ENCODE measurements at places on chromosomes 16 and 17. TPM values are rescaled to one million over a fixed set of nuclear protein-coding genes. Genes with fewer than 3 reads are reported as not detected.

The P2RX1 gene
- total RNA-seq: 0.85 TPM

The CCDC154 gene
- total RNA-seq: not detected

- no peak for DNase-seq
Measured at GRCh38 chr17:10115536-10115932, 82.9 kb downstream of the GAS7 start.

- DNase-seq: no peak
Measured at GRCh38 chr17:20028443-20028842, 19.3 kb downstream of the SPECC1 start.

DNA sequence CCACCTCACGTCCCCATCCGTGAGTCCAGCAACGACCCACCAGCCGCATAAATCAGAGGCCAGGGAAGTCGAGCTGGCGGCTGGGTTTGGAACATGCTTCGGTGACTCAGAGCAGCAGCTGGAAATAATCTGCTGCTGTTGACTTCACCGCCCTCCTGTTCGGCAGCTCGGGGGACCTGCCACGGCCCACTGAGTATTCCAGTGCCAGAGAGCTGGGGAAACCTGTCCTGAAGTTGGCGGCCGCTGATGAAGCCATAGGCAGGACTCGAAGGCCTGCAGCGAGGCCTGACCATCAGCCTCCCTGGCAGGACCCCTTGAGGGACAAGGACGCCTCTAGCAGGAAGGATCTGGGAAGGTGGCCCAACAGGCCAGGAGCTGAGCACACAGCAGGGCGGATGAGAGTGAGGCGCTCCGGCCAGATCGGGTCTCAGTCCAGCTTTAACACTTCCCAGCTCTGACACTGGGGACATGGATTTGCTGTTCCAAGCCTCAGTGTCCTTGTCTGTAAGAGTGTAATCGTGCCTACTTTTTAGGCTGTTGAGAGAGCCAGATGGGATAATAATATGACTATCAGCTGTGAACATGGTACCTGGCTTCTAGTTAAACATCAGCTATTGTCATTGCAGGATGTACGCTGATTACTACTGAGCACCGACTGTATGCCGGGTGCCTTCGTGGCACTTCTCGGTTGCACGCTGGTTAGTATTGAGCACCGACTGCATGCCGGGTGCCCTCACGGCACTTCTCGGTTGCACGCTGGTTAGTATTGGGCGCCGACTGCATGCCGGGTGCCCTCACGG is 50.4 kb upstream of the CIBAR2 start:
- peak; percentile 84 for DNase-seq

The SLFN12L gene
- 0.22 TPM for total RNA-seq

DNA sequence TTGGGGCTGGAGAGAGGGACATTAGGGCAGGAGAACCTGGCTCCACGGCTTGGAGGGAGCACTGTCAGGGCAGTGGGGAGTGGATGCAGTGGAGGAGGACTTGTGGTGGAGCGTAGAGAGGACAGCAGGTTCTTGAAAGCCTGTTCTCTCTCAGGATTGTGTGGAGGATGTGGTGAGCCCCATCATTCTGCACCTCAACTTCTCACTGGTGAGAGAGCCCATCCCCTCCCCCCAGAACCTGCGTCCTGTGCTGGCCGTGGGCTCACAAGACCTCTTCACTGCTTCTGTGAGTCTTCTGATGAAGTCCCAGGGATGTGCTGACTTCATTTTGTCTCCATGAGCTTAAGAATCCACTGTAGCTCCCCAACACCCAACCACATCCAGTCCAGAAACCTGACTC is 13.5 kb downstream of the COX6A2 start:
- DNase-seq: no peak

The ATP6V0C gene
- total RNA-seq: 63.7 TPM

GRCh38 chr16:28917095-28917494 is 7.9 kb downstream of the RABEP2 start:
- DNase-seq: no peak

DNA sequence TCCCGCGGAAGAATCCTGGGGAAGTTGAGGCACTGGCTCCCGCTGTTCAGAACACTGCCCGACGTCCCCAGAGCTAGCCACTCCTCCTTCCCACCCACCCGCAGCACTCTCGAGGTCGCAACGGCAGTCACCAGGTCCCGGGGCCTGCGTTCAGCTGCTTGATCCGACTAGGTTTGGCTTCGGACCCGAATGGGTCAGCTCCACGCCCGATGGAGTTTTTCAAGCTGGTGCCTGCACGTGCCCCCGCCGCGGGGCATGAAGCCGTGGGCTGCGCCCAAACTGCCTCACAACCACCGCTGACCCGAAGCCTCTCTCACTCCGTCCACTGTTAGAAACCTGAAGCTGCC is 12.4 kb upstream of the ODF4 start:
- DNase-seq: no peak

DNA sequence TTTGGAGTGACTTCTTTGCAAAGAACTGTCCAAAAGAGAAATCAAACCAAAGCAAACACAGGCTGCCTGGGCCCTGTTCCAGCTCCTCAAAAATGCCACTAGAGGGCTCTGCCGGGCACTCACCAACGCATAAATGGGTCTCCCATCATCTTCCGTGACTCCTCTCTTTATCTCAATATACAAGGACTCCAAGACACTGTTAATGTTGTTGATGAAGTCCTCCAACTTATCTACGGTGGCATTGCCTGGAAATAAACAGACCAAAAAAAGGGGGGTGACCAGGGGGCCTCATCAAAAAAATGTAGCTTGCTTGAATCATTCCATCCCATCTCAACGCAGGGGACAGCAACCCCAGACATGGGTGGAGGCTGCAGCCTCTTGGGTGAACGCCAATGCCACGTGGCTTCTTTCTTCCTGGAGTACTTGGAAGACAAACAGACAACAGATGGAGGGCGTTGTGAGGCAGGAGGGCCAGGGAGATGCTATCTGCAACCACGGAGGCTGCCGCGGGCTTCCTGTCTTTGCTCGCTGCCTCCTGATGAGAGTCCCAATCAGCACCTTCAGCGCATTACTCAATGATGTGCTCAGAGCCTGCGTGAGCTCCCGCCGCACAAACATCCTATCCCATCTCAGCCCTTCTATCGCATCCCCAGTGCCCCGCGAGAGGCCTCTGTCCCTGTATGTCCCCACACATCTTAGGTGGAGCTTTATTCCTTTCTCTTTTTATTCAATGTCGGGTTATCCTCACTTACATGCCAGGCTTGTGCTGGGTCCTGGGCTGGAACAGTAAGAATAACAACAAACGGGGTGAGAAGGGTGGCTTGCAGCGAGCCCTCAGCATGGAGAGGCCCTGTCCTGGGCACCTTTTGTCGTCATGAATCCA is 32.0 kb downstream of the KDM8 start:
- peak; percentile 95 for DNase-seq

GRCh38 chr17:80691784-80692183 is 147.1 kb downstream of the RPTOR start:
- no peak for DNase-seq

DNA sequence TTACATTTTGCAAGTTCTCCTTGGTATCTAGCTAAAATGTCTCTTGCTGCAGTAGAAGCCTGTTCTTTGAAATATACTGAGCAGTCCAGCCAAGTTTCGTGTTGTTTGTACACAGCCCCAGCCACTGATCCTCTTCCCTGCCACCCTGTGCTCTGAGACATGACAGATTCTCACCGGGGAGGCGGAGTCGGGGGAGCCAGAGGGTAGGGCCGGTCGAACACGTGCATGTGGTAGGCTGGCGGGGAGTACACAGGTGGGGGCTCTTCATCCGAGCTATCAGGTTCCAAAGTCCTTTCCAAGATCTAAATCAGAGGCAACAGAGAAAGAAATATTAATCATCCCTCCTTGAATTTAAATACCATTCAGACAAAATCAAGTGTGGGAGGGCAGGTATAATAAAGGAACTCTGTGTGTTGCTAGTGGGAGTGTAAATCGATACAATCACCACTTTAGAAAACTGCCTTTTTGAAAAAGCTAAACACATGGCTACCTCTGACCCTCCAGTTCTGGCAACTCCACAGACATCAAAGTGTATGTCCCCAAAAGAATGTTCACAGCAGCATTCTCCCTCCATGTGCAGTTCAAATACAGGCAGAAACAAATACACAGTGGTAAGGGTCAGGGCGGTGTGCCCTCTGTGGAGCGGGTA is 29.7 kb upstream of the MRPS23 start:
- no peak for DNase-seq

- no peak for DNase-seq
Measured at GRCh38 chr17:58403311-58403710, 14.0 kb downstream of the RNF43 start.

The NECAB2 gene
- 0.71 TPM for total RNA-seq

- DNase-seq: no peak
Measured at GRCh38 chr17:40447148-40447644, 3.9 kb downstream of the IGFBP4 start.

- DNase-seq: peak; percentile 42
Measured at GRCh38 chr17:47742319-47743181, 9.5 kb downstream of the TBX21 start.

The NME1 gene
- total RNA-seq: 22.9 TPM

The MYH13 gene
- total RNA-seq: not detected

GRCh38 chr16:70480127-70481105 is 26.0 kb downstream of the FCSK start:
- DNase-seq: no peak

DNA sequence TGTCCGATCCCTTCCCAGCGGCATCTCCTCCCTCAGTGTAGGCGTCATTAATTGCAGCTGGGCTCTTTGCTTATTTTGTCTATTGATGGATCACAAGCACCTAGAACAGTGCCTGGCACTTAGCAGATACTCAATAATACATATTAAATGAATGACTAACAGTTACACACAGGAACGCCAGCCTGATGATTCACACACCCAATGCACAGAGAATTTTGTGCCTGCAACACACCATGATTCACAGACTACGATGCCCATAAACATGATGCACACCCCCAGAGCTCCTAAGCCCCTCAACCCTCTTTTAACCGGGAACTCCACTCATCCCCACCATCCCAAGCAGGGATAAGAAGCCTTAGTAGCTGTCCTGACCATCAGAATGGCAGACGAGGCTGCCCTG is 66.6 kb upstream of the TMEM97 start:
- no peak for DNase-seq

DNA sequence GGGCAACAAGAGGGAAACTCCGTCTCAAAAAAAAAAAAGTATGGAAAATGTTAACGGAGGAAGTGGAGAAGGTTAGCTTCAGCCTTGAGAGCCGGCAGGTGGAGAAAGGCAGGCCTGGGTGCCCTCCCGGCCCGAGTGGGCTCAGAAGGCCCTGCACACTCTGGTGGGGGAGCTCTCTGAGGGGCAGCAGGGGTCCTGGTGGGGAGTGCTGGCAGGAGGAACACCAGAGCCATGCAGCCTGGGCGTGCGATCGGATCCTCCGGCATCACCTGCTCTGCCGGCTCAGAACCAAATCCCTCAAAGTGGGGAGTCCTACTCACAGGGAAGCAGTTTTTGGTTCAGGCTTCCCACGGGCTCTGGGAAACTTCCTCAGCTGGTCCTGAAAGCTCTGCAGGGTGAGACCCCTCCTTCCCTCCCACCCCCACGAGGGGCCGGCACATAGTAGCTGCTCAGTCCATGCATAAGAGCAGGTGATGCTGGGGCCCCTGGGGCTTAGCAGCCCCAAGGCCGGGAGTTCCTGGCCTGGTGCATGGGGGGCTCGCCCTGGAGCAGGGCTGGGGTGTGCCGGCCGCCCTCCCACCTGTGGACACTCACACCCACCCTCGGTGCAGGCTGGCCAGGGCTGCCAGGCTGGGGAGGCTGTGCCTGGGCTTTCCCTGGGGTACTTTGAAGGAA is 1.2 kb downstream of the FN3K start:
- DNase-seq: no peak

The NUPR1 gene
- 12.4 TPM for total RNA-seq

DNA sequence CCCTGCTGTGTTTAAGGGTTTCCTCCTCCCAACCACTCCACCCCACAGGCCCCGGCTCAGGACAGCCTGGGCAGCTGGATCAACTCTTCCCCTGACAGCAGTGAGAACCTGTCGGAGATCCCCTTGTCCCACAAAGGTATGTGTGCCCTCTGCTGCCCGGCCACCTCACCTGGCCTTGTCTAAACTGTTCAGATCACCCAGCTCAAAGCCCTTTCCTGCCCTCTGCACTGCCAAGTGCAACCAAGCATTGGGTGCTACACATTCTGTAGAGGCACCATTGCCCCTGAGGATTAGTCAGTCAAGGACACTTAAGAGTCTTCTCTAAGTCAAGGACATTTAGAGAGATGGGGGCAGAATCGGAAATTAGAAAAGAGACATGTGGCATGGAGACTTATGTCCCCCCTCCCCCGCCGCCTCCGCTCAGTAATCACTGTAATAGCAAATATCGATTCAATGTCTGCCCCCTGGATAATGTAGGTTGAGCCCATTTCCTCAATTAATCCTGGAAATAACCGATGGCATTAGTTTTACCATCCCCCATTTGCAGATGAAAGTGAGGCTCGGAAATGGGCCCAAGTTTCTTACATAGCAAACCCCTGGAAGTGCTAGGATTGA is 8.1 kb downstream of the BTBD17 start:
- no peak for DNase-seq

DNA sequence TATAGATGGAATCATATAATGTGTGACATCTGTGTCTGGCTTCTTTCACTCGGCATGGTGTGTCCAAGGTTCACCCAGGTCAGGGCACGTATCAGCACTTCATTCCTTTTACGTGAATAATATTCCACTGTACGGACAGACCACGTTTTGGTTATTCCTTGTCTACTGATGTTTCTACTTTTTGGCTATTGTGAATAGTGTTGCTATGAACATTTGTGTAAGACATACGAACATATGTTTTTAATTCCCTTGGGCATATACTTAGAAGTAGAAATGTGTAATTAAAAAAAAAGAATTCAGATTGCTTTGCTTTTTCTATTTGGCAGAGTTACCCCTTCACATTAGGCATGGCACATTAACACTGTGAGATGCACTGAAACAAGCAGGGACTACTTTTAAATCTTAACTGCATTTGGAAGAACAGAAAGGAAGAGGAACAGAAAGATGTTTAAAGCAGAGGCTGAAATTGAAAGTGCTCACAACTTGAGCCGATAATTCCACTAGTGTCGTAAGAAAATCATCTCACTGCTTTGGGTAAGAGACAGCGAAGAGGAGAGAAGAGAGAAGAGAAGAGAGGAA is 105.3 kb downstream of the VPS53 start:
- DNase-seq: no peak

The PPY gene
- total RNA-seq: not detected

The KRT12 gene
- not detected for total RNA-seq

The KRT17 gene
- total RNA-seq: not detected

DNA sequence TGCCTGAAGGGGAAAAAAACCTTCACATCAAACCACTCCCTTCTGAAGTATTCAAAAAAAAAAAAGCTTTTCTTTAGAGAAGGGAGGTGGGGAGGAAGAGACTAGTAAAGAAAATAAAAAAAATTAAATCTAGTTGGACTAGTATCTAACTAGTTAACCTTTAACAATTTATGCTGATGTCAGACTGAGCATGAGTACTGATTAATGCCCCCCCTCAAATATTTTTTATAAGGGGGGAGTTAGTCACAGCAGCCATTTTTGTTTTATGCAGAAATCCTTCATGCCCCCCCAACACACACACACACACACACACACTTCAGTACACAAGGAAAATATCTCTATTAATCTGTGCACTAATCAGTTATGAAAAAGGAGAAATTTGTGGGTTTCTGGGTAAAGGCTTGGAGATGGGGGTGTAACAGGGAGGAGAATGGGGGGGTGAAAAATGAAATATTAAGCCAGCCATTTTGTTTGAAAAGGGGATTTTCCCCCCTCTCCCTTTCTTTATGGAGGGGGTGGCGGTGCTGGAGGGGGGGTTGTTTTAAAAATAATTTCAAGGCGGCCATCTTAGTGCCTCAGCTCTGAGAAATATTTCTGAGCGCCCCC is 4.7 kb upstream of the CHD3 start:
- no peak for DNase-seq

- no peak for DNase-seq
Measured at GRCh38 chr16:87459027-87459426, 33.8 kb downstream of the ZCCHC14 start.

GRCh38 chr17:51527225-51527982 is 267.1 kb downstream of the UTP18 start:
- no peak for DNase-seq

Measured in right atrium auricular region (tissue), 2 donors.